Pons (tissue), 1 donor: ENCODE measurements at places on chromosomes 7 and 10.

- DNase-seq: no peak
Observed at GRCh38 chr7:46539892-46540483, 618.9 kb upstream of the IGFBP3 start.

GRCh38 chr7:101624246-101625001 is 4.7 kb downstream of the MYL10 start:
- DNase-seq: no peak

- DNase-seq: no peak
Observed at GRCh38 chr7:102836191-102836919, 76.4 kb upstream of the LRRC17 start.

GRCh38 chr10:109914966-109915365 is 8.3 kb downstream of the XPNPEP1 start:
- DNase-seq: no peak

GRCh38 chr10:35881320-35881719 is 239.2 kb upstream of the FZD8 start:
- DNase-seq: no peak

DNA sequence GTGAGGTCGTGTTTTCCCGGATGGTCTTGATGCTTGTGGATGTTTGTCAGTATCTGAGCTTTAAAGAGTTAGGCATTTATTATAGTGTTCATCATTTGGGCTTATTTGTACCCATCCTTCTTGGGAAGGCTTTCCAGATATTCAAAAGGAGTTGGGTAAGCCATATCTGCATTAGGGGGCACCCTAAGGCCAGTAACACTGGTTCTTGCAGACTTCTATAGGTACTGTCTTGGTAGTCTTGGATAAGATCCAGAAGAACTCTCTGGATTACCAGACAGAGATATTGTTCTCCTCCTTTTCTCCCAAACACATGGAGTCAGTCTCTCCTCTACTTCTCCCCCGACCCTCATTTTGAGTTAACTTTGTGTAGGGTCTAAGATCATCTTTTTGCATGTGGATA is 92.8 kb downstream of the SDK1 start:
- no peak for DNase-seq

DNA sequence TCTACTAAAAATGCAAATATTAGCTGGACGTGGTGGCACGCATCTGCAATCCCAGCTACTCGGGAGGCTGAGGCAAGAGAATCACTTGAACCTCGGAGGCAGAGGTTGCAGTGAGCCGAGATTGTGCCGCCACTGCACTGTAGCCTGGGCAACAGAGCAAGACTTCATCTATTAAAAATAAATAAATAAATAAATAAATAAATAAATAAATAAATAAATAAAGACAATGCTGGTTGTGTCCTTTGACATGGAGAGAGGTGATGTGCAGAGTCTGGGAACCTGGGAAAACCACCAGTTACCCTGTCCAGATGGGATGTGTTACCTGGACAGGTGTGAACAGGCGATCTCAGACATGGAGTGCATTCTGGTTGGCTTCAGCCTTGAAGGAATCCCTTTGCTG is 102.5 kb downstream of the COBL start:
- DNase-seq: no peak

DNA sequence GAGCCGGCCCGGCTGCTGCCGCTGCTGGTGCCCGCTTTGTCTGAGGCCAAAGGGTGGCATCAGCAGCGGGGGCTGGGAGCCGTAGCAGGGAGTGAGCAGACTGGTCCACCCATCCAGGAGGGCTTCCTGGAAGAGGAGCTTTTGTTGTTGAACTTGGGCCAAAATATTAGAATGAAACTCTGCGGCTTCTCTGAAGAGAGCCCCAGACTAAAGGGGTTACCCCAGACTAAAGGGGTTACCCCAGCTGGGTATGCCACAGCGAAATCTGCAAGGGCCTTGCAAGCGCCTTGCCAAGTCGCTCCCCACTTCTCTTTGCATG is 154.7 kb upstream of the ZMIZ1 start:
- no peak for DNase-seq
